ENCODE measurements at places on chromosomes 4 and X.
A peak's percentile ranks its signal among the peaks of the same experiment; 100 is the strongest.

GRCh38 chr4:22574424-22574823 is 58.6 kb upstream of the ADGRA3 start:
- DNase-seq: no peak

GRCh38 chrX:21974011-21974385 is 33.5 kb downstream of the SMS start:
- no peak for DNase-seq

- DNase-seq: peak; percentile 84
Measured at GRCh38 chrX:19566359-19567222, 51.3 kb upstream of the MAP3K15 start.

GRCh38 chr4:57344296-57344695 is 234.1 kb upstream of the IGFBP7 start:
- no peak for DNase-seq

GRCh38 chr4:64520421-64520820 is 111.2 kb upstream of the TECRL start:
- DNase-seq: no peak

- no peak for DNase-seq
Measured at GRCh38 chrX:63661676-63662075, 123.3 kb downstream of the ARHGEF9 start.

DNA sequence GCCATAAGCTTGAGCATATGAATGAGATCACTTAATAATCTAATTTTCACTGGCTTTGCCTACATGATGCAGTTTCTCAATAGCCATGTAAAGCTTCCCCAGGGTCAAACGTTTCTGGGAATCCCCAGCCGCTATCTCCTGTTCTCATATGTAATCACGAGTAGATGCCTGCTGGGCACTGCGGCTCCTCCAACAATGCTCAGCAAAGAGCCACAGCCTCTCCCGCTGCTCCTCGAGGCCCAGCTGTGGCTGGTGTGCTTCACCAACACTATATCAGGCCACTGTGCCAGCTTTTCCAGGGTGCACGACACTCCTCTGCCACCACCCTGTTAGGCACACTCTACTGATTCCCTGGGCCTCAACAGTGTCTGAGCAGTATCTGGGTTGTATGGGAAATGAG is 78.3 kb upstream of the RASGEF1B start:
- DNase-seq: no peak

DNA sequence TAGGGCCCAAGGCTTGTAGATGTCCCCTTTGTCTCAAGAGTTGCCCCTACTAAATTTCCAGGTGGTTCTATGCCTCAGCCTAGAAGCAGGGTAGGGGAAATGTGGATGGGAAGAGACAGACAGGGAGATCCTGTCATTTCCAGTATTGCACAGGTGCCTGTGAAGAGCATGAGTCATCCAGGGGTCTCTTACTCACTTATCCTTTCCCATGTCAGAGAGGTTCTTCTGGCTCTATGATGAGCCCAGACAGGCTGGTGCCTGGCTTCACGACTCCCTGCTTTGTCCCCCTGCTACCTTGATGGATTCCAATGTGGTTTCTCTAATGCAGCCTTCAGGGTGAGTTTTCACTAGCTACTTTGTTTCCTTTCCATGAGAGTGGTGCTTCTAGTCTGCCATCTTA is 35.2 kb upstream of the DDX60 start:
- no peak for DNase-seq

DNA sequence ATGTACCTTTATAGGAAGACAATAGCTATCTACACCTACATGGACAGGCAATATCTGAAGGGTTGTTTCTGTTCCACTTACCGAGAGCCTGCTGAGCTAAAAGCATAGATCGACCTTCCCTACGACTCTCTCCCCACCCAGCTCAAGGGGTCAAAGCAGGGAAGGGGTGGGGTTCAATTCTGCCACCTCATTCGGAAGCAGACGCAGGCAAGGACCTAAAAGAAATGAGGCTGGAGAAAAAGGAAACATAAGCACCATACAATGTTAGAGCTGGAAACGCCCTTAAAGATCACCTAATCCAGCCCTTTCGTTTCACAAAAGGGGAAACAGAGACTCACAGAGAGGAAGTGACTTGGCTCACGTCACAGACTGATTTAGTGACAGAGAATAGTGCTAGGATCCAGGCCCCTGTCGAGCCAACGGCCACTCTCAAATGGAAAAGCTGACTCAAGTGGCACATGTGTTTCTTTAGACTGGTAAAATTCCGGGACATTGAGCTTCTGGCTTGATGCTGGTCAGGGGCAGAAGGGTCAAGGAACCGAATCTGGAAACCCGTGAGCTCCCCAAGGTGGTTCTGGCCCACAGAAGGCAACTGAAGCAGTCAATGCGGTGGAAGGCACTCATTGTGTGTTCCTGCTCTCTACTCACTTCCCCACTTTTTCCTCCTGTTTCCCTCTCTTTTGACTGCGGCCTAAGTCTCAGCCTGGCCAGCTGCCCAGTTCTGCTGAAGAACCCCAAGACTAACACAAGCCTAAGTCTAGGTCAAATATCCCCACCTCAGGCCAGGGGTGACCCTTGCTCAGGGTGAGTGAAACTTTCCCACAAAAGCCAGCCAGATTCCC is 7.5 kb downstream of the SEPTIN6 start:
- DNase-seq: peak; percentile 93

DNA sequence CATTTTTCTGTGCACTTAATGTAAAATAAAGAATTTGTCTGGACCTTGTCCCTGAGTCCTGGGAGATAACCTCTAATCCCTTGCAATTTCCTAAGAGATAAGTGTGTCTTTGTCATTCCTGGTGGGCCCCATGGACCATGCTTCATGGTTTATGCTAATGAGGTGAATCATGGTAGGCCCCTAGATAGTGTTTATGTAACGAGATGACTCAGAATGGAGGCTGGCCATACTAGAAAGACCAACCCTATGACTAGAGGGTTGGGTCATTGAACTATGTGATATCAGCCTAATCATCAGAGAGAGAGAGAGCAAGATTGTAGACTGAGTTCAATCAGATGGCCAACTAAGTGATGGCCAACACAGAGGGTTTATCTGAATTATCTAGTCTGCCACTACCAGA is 64.2 kb upstream of the NHSL2 start:
- DNase-seq: no peak

GRCh38 chr4:146143888-146144287 is 31.6 kb upstream of the LSM6 start:
- DNase-seq: peak; percentile 63

GRCh38 chr4:91359041-91360031 is 944.4 kb upstream of the GRID2 start:
- no peak for DNase-seq

DNA sequence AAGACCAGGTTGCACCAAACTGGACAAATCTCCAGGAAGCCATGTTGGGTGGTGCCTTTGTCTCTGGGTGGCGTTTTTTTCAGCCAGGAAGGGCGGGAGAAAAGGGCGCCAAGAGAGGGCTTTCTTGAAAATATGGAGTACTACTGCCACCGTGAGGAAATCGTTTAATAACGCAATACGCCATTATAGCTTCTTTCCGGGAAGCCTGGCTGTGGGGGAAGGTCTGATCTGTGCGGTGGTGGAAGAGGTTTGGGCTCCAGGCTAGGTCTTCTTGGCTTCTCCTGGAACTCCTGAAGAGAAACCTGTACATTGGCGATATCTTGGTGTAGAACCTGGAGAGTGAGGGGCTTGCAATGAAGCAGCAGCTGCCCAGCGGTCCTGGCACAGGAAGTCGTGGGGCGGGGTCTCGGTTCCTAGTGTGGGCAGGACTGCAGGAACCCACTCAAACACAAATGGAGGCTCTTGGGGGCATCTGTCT is 202.7 kb downstream of the OR13H1 start:
- DNase-seq: no peak

DNA sequence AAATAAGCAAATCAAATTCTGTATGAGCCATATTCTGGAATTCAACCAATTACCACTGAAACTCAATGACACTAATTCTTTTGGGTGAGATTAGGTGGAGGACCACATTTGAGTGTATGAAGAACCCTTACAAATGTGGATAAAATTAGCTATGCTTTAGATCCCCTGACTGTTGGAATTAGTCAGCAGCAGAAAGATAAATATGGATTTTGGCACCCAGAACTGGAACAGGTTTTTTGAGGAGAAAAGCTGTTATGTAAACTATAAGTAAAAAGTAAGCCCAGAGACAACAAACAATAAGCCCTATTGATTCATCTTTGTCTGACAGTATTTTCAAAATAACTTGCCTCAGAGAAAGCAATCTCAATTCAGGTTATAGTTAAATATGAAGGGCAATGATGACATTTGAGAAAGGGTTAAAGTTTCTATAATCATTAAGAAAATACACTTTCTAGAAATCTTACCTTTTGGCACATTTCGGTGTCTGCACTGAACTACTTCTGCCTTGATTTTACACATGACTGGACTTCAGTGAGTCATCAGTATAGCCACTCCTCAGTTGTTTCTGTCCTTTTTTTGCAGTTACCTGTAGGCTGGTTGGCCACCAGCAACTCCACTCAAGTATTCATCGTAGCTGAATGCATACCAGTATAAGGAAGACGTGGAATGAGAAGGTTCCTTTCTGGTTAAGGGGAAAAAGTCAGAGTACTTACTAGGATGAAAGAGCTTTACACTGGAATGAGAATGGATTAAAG is 80.0 kb downstream of the KCTD8 start:
- no peak for DNase-seq
